ENCODE measurements at places on chromosomes 2 and 18. TPM values are rescaled to one million over a fixed set of nuclear protein-coding genes. Genes with fewer than 3 reads are reported as not detected.

The FRZB gene
- 4.3 TPM for total RNA-seq

The PTPRM gene
- total RNA-seq: 132 TPM

The PSMA8 gene
- not detected for total RNA-seq

The TEX44 gene
- total RNA-seq: not detected

The ERLEC1 gene
- 46.0 TPM for total RNA-seq

The POTEI gene
- total RNA-seq: not detected

The PPP1R1C gene
- 29.6 TPM for total RNA-seq

The GULP1 gene
- total RNA-seq: 5.1 TPM

The UGT1A3 gene
- total RNA-seq: not detected

The CDH2 gene
- 367 TPM for total RNA-seq

The LCT gene
- not detected for total RNA-seq

The MAL gene
- 8.3 TPM for total RNA-seq

The CIDEA gene
- total RNA-seq: 0.40 TPM

The DIS3L2 gene
- 18.6 TPM for total RNA-seq

The TRIM54 gene
- 218 TPM for total RNA-seq

The MGAT5 gene
- 75.3 TPM for total RNA-seq

The HOXD13 gene
- total RNA-seq: not detected

The LONRF2 gene
- 24.5 TPM for total RNA-seq

The LANCL1 gene
- 50.8 TPM for total RNA-seq

The GGCX gene
- total RNA-seq: 23.3 TPM

The GAREM1 gene
- 10.0 TPM for total RNA-seq

The VSNL1 gene
- 42.7 TPM for total RNA-seq

The FSIP2 gene
- total RNA-seq: 0.40 TPM

The ACOXL gene
- total RNA-seq: not detected

The KLHL30 gene
- total RNA-seq: 14.3 TPM

The DNER gene
- total RNA-seq: 1.00 TPM

The DUSP2 gene
- 1.3 TPM for total RNA-seq

The SERPINB11 gene
- not detected for total RNA-seq

The NGEF gene
- 0.24 TPM for total RNA-seq

The TRIM43 gene
- total RNA-seq: not detected

Data from cardiac septum (tissue), 1 donor.